ENCODE measurements at places on chromosomes 1 and 21.

DNA sequence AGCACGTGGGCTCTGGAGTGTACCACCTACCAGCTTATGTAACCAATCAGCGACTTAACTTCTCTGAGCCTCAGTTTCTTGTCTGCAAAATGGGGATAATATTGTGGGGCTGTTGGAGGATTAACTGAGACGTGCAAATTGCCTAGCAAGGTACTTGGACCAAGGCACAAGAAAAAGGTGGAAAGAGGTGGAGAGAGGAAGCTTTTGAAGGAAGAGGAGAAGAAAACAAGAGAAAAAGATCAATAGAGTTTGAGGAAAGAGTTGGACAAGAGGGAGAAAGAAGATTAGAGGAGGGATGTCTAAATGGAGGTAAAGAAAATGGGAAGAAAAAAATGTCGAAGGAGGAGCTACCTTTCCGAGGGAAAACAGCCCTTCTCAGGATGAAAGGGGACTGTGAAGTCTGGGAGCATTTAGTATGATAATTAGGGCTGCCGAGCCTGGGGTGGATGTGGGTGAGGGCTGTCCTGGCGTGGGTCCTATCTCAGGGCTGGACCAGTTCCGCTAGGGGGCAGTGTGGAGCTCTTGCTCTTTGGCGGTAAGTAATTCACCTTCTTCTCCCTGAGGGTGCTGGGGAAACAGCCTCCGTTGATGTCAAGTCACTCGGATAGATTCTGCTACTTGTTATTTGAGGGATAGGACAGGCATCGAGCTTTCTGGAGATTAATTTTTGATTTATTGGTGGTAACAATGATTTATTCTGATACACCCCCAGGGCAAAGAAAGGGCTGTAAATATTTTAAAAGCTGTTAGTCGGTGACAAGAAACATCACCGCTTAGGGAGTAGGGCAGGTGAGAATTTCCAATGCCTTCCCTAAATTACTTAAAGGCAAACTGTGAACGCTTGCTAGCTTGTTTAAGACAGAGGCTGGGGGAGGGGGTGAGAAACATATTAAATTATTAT is 79.0 kb upstream of the NFASC start:
- DNase-seq = peak; percentile 84

DNA sequence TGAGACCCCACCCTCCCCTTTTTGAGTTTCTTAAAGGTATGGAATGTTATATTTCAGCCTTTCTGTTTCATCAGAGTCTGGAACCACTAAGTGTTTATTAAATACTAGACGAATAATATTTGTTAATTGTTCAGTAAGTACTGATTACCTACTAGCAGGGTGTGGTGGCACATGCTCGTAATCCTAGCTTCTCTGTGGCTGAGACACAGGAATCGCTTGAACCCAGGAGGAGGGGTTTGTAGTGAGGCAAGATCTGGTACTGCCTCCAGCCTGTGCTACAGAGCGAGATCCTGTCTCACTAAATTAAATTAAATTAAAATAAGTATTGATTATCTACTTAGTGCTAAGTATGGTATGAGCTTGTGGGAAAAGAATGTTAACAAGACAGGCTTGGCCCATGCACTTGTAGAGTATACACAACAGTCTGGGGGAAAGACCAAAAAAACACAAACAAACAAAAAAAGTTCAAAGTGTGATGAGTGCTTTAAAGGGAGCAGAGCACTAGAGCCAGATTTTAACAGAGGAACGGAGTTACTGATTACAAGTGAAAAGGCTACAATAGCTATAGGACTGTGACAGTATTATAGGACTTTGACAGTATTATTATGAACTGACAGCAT is 2.4 kb downstream of the CEPT1 start:
- DNase-seq = peak; percentile 29

GRCh38 chr1:67937651-67938050 is 104.4 kb upstream of the GNG12 start:
- no peak for DNase-seq

- DNase-seq = peak; percentile 58
Measured at GRCh38 chr1:56045477-56045876, 533.9 kb downstream of the PLPP3 start.

DNA sequence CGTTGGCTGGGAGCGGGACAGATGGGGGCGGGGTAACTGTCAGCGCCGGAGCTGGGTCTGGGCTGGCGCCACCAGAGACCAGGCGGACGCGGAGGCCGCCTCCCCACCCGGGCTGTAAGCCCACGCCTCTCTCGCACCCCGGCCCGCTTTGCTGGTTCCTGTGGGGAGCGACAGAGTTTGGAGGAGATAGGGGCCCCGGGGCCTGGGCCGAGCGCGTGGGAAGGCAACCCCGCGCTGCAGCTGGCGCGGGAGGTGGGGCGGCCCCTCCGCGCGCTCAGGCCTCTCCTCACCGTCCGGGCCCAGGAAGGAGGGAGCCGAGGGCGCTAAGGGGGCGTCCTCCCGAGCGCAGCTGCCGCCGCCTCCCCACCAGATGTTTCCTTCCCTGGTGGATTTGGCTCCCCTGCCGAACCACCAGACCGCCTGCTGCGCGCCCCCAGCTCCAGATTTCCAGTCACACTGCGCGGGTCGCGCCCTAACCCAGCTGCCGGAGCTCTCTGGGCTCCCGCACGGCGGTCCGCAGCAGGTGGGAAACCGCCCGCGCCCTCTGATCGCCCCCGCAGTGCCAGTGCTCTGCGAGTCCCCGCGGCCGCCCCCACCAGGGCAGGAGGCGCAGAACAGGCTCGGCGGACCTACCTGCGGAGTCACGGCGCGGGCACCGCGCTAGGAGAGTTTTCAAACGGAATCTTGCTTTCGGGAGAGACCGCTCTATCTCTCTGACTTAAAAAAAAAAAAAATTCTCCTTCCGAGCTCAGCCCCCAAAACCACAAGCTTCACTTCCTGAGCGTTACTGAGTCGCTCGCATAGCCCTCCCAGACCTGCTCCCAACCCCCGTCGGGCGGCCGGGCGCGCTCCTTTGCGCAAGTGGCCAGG is 1.1 kb downstream of the GFI1 start:
- DNase-seq = peak; percentile 93

DNA sequence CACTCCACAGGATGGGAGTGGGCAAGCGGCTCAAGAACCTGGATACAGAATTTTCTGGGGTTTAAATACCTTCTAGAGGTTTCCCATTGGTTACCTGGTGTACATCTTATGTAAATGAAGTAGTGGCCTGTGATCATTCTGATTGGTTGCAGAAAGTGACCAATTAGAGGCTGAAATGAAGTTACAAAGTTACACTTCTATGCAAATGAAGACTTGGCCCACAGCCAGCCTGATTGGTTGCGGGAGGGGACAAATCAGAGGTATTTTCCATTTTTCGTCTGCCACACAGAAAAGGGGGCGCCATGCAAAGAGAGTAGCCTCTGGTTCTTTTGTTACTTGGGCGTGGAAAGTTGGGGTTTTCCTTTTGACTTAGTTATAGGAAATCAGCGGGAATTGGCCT is 8.9 kb downstream of the KCNAB2 start:
- no peak for DNase-seq

DNA sequence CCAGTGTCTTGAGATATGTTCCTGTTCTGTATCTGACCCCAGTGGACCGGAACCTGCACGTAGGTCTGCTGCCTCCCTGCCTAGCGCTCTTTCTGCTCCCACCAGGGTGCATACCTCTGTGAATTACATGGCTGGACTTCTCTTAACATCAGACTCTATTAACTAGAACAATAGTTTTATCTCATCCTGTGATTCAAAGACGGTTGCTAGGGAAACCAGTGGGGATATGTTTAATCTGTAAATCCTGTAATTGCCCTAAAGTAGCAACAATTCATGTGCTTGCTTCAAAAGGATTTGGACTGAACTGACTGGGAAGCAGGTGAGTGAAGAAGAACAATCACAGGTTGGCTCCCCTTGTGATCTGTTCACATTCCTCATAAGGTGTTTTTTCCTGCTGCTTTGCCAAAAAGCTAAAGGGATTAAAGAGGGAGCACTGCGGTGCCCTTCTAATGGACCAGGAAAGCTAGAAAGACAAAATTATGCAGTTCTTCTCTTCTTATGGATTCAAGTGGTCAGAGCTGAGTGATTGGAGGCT is 52.7 kb upstream of the DIRAS3 start:
- no peak for DNase-seq

DNA sequence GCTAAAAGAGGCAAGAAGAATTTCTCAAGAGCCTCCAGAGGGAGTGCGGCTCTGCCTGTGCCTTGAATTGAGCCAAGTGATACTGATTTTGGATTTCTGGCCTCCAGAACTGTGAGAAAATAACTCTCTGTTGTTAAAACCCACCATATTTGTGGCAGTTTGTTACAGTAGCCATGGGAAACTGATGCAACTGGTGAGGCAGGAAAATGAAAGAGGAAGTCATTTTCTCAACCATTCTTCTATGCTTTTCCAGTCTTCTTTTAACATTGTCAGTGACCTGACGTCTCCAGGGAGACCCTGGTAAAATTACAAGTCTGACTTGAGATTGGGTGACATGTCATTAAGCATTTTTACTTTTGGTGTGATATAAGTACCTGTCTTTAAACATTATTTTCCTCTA is 5.8 kb downstream of the OR6P1 start:
- DNase-seq = no peak

DNA sequence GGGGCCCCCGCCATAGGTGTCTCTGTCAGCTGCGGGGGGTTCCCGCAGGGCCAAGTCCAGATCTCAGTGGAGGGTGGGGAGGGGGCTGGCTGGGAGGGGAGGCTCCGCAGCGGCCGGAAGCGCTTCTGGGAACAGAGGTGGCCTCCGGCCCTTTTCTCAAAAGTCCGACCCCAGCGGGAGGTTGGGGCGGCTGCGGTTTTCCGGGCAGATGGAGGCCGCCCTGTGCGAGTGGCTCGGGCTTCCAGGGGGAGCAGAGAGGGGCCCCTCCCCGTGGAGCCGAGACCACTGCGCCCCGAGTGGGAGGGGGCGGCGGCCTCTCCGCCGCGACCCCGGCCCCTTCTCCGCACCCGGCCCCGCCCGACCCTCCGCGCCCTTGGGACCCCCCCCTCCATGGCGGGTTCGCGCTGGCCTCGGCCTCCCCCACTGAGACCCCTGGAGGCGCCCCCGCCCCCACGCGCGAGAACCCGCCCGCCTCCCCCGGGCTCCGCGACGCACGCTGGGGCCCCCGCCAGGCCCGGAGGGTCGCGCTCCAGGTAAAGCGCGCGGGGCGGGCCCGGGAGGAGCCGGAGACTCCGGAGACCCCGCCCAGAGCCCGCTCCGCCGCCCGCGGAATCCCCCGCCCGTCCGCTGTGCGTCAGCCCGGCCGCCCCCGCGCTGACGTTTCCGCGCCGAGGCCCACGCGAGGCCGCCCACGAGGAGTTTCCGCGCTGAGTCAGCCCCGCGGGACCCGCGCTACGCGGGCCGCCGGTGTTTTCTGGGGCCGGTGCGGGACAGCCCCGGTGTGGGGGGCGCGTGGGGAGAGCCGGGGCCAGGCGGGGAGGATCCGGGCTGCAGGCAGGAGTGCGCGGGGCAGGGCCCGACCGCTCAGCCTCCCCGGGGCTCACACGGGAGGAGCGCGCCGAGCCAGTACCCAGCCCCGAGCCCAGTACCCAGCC is 5.2 kb downstream of the TNFRSF18 start:
- peak; percentile 50 for DNase-seq

DNA sequence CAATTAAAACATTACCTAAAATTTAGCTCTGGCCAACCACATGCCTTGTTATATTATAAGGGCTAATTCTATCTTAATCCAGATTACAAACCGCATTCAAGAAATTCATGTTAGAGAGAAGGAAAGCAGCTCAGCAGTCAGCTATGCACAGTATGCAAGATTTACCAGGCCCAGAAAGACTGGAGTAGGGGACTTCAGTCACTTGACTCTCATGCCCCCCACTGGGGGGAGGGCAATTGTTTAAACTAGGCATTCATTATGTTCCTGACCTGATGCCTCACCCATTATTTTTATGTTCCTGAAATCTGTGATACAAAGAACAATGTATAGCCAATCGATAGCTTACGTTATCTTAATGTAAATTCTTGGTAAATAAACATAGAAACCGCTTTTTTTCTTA is 96.9 kb downstream of the ZNF644 start:
- DNase-seq = no peak

- DNase-seq = no peak
Measured at GRCh38 chr1:37360011-37360410, 114.4 kb upstream of the ZC3H12A start.

- DNase-seq = no peak
Measured at GRCh38 chr1:199774433-199775089, 252.9 kb upstream of the NR5A2 start.

GRCh38 chr1:215507119-215507518 is 60.0 kb upstream of the KCTD3 start:
- no peak for DNase-seq

DNA sequence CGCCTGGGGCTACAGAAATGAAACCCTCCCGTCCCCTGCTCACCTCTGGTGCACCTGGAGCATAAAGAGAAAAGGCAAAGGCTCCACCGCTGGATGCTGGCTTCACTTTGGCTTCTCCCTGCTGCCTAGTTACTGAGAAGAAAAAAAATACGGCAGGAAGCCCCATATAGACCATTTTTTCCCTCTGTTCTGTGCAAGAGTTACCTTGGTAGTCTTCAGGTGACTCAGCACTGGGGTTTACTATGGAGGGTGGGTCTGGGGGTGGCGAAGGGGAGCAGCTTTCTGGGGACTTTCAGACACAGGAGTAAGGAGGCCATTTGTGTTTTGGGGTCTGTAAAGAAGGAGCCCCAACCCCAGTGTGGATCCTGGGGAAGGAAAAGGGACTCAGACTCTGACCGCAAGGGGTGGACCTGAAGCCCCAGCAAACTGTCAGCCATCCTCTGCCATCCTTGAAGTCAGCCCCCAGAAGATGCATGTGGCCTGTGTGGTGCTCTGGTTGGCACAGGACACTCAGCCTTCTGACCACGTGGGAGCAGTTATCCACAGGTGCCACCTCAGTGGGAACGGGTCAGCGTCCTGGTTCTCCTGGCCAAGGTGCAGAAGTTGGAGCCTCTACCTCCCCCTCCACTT is 25.9 kb upstream of the EPS8L3 start:
- no peak for DNase-seq

DNA sequence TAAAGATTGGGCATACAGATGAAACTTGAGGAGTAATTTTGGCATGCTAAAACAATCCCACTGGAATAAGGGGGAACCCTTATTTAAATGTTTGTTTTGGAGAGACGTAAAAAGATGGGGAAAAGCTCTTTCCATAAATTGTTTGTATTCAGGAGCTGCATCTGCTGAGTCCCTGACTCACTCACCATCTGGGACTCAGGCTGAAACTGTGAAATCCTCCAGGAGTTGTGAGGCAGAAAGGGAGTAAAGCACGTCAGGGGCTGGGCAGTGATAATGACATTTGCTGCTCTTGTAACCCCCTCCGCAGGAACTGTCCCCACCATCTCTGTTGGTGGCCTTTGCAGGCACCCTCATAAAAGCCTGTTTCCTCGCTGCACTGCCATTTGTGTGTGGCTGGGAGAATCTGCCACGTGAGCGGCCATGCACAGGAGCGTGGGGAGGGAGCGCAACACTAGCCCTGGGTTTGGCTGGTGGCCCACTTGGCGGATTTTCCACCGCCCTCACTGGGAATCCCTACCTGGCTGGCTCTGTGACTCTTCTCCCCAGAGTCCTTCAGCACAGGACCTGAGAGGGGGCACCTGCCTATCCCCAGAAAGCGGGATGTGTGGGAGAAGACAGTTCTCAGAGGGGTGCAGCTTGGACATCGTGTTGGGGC is 45.3 kb downstream of the ZSCAN20 start:
- no peak for DNase-seq

DNA sequence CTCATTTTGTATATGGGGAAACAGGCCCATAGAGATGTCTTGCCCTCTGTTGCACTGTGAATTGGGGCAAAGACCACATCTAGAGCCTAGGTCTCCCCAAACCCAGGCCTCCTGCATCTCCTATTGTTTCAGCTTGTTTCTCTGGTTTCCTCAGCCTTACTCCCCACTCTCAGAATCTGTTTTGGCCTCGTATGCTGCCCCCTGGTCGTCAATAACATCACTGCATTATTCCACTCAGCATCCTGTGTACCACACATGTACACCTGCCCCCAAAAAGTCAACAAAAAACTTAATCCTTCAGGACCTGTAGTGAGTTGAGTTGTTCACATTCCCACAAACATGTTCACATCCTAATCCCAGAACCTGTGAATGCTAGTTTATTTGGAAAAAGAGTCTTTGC is 184.8 kb downstream of the BRINP2 start:
- DNase-seq = peak; percentile 29

Measured in GM12865 (cell line).